CD8-positive, alpha-beta memory T cell (primary cell): ENCODE measurements at places on chromosomes 1 and 21.

DNA sequence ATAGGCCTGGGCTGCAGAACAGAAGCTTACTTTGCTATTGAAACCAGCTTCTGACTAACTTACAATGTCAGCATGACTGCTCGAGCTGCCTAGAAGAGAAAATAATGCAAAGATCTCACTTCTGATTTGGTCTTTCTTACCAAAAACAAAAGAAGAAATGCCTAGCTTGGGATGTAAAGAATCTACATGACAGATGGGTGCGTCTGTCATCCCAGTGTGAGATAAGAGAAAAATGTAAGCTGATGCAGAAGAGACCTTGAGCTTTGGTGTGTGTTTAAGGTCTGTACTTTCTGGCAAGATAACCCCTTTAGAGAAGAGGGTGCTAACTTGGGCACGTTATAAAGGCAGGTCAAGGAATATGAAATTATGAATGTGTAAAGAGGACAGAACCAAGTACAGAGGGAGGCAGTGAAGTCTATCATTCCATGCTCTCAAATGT is 3.6 kb downstream of the FAM20B start:
- no peak for DNase-seq

DNA sequence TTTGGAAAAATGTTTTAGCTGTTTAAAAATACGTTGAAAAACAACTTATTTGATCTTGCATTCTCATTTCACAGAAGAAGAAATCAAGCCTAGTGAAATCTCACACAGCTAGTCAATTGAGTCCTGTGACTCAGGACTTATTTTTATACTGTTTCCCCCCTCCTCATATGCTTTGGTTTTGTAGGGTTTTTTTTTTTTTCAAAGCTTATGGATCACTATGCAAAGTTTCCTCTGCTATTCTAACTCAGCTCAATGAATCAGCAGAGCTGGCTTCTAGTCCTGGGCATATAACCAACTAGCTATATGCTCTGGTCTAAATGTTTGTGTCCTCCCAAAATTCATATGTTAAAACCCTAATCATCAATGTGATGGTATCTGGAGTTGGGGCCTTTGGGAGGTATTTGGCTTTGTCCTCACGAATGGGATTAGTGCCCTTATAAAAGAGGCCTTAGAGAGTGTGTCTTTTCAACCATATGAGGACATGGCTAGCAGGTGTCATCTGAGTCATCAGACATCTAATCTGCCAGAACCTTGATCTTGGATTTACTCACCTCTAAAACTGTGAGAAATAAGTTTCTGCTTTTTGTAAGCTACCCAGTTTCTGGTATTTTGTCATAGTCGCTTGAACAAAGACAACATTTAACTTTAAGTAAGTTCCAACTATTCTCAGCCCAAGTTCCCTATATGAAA is 317.2 kb upstream of the C1orf87 start:
- no peak for DNase-seq

DNA sequence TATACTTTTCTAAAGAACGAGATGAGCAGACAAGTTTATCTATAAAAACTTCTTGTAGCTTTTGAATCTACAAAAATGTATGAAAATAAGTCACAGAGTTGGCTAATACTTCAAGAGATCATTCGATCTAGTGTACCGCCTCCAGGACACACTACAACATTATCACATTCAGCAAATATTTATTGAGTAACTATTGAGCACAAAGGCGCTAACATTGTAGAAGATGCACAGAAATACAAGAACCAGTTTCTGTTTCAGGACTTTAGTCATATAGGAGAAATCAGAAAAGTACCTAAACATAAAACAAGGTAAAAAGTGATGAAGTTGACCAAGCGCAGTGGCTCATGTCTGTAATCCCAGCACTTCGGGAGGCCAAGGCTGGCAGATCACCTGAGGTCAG is 20.6 kb downstream of the WASF2 start:
- DNase-seq = no peak

DNA sequence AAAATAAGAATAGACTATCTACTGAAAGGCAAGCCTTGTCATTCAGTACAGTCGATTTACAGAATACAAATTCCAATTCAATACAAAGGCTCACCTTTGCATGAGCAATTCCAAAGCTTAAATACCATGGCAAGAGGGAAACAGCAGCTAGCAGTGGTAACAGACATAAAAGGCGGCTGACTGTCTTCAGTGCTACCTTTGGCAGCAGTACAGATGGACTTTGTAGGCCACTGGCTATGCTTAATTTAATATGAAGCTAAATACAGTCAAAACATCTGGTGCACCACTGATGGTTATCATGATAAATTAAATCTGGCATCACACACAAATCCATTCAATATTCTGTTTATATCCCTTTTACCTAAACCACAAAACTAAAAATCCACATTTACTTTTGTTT is 62.4 kb downstream of the RERE start:
- DNase-seq = no peak

- no peak for DNase-seq
These were observed 21.9 kb upstream of the ARF1 start for GRCh38 chr1:228060458-228061190.

DNA sequence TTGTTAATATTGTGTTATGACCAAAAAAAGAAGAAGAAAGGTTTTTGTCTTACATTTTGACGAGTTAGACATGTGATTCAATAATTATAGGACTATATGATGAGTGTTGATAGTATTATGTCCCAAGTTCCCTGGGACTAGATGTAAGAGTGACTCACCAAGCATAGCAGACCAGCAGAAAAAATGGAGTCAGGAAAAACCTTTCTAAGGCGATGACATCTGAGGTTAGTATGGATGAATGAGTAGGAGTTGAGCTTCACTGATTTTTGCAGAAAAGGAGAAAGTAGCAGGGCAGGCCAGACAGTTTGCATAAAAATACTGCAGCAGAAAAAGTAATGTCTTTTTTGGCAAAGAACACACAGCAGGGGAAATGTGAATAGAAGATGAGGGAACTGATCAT is 1041.3 kb upstream of the ADGRL4 start:
- DNase-seq = no peak
